CD4-positive, alpha-beta T cell treated with Interleukin-17A for 4 hours (primary cell): ENCODE measurements at places on chromosomes 12 and 14.

- DNase-seq, result no peak
Observed at GRCh38 chr12:91423693-91424050, 241.1 kb upstream of the DCN start.

DNA sequence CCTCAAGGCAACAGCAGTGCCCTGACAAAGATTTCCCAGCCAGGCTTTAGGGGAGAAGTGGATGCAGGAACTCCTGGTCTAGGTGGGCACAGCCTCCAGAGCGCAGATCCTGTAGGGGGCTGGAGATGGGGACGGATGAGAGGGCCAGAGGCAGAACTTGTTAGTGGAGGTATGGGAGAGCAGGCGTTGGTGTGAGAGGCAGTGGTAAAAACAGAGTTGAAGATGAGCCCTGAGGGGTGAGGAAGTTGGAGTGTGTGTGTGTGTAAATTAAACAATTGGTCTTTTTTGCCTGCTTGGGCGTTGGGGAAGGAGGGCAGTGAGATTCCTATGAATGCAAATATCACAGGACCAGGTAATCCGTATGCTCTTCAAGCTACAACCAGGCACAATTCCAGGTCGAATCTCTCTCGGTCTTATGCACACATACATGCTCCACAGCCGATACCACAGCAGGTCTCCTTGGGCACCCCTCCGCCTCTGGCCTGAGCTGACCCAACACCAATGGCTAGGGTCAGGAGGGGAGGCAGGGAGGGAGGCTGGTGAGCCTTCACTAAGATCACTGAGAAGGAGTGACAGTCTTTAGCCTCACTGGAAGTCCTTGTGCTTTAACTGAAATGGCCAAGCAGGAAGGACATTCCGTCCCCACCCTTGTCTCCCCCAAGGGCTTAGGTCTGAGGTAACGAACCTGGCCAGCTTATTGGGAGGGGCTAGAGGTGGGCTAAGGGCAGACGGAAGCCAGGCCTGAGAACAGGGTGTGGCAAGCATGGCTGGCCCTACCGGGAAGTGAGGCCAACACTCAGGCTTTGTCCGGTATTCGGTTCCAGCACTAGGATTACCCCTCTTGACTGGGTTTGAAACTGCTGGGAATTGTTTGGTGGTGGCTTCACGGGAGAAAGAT is 1.5 kb upstream of the KRT7 start:
- no peak for DNase-seq

DNA sequence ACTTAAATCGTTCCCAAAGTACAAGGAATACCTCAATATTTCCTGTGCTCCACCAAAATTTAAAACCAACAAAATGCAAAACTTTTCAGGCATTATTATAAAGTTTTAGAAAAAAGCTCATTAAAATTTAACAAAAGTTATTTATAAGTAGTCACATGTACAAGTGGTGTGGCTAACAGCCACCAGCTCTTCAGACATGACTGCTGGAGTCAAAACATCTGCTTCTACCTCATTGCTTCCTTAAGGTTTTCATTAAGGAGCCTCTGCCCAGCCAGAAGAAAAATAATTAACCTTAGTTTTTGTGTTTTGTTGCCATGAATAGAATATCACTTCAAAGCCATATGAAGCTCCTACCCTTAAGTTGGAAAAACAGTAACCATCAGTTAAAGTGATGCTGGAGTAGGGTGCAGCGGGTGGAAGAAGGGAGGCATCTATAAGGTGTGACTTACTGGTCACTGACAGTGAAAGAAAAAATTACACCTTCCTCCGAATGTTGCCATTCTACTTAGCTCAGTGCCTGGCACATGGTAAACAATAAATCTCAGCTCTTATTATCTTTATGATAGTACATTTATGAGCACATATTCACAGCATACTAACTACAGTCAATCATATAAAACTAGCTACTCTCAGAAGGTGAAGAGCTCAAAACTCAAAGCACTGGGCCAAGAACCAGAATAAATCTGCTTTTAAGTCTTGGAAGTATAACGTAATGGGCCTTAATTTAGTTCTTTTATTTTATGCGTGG is 57.7 kb downstream of the GALC start:
- no peak for DNase-seq

DNA sequence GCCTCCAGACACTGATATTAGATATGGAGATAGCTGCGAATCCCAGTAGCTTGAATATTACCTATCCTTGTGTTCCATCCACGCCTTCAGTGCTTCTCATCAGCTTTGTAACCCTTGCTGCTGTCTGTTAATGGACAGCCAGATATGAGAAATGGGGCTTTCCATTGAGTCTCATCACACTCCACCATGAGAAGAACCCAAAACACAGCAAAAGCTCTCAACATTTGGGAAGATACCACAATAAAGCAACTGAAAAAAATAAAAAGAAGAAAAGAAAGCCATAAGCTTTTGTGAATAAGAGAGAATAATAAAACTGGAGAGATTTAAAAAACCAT is 225.4 kb downstream of the GALC start:
- no peak for DNase-seq

- DNase-seq, result no peak
Observed at GRCh38 chr14:28406196-28406595, 360.4 kb upstream of the FOXG1 start.

- no peak for DNase-seq
Observed at GRCh38 chr12:15045451-15045850, 72.6 kb downstream of the PDE6H start.

DNA sequence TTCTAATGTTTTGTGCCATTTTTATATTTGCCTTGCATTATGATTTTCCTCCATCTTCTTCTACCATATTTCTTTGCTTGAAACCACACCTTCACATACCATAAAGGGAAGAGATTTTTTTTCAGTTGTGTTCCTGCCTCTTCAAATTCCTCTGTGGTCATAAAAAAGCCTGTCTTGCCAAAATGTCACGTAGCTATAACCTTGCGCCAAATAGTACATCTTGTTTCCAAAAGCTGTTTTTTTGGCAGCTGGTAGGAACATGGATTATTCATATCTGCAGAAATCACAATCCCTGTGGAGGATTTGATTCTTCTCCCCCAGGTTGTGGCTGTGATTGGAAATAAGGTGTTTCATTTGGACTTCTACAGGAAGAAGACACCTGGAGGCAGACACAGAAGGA is 133.6 kb upstream of the SLC35F4 start:
- no peak for DNase-seq

GRCh38 chr14:100063314-100063941 is 1.8 kb upstream of the EVL start:
- DNase-seq, result peak; percentile 46

DNA sequence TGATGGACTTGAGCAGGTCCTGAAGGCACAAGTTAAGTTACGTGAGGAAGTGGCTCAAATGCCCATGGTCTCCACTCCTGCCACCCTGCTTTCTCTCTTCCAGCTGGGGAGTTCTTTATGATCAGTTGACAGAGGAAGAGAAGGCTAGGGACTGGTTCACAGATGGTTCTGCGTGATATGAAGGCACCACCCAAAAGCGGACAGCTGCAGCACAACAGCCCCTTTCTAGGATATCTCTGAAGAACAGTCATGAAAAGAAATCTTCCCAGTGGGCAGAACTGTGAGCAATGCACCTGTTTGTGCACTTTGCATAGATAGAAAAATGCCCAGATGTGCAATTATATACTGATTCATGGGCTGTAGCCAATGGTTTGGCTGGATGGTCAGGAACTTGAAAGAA is 162.4 kb upstream of the FSCB start:
- no peak for DNase-seq

- DNase-seq, result no peak
Observed at GRCh38 chr12:105705765-105706164, 375.3 kb downstream of the C12orf75 start.

- DNase-seq, result no peak
Observed at GRCh38 chr12:26726956-26727355, 106.0 kb downstream of the ITPR2 start.

DNA sequence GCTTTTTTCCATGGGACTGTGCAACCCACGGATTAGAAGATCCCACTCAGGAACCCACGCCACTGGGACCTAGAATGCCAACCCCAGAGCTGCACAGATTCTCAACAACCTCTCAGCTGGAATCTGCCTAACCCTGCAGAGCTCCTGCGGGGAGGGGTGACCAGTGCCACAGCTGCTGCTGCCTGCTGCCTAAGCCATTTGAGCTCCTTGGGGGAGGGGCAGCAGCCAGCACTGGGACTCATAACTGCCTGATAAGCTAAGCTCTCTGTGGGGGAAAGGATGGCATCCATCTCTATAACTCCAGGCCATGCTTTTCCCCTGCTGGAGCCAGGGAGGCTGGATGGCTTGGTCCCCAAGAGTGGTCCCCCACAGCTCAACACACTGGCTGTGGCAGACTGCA is 182.8 kb downstream of the SLC5A8 start:
- DNase-seq, result no peak

GRCh38 chr14:20690848-20691640 is 2.5 kb downstream of the ANG start:
- DNase-seq, result peak; percentile 61

DNA sequence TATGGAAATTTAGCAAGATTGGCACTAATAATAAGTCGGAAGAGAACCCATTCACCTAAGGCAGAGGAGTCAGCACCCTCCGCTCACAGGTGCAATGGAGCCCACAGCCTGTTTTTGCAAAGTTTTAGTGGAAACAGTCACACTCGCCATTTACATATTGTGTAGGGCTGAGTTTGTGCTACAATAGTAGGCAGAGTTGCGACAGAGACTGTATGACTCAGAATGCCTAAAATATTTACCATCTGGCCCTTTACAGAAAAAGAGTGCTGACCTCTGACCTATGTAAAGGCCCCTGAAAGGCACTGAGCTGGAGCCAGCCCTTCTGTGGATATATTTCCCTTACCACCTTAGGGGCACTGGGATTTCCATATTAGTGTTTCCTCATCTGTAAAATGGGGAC is 79.0 kb downstream of the PRIMA1 start:
- no peak for DNase-seq

- no peak for DNase-seq
Observed at GRCh38 chr12:2643576-2644135, 151.1 kb upstream of the FKBP4 start.
